Ecto neural progenitor cell (in vitro differentiated cells): ENCODE measurements at places on chromosomes 12 and 14.

GRCh38 chr12:132724506-132725241, 14.0 kb downstream of the PGAM5 start:
- DNase-seq = no peak

DNA sequence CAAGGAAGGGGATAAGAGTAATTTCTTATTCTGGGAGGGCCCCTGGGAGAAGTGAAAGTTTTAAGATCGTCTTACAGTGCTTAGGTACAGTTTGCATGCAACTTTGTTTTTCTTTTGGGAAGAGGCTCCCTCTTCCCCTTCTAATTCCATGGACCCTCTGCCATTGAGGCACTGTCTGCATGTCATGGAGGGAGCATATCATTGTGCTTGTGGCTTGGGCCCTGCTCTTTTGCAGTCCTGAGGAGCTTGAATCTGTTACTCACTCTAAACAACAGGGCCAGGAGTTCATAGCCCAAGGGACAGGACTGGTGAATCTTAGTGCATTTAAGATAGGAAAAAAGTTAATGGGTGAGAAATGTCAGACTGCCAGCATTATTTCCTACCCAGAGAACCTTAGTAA, 2.3 kb downstream of the UBE3B start:
- no peak for DNase-seq

- no peak for DNase-seq
Observed at GRCh38 chr14:84806622-84807021, 723.3 kb upstream of the FLRT2 start.

DNA sequence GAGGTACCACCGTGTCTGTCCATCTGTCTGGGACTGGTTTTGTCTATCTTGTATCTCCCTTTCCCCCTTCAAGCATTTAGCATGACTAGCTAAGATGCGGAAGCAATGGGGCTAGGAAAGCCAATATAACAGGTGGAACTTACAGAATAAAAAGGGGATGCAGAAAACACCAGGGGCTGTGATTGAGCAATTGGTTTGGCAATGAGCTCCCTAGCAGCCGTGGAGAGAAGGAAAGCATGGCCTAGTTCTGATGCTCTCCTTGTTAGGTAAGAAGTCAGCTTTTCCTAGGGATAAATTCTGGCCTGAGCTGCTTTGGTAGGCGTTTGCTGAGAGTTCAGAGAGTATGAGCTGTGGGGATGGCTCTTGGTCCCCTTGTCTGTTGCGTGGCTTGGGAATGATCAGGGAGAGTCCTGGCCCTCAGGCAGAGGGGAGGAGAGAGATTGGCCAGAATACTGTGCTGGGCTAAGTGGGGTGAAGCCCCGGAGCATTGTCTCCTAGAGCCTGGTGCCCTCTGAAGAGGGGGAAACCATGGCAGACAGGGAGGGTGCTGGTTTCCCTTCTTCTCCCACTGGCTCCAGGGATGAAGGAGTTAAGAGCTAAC, 7.1 kb downstream of the SETD1B start:
- peak; percentile 59 for DNase-seq

GRCh38 chr12:114759635-114760034, 75.7 kb upstream of the TBX3 start:
- no peak for DNase-seq
